Neural progenitor cell (in vitro differentiated cells): ENCODE measurements at places on chromosomes 2 and 18.

- no peak for DNase-seq
Measured at GRCh38 chr18:76223403-76223802, 271.6 kb downstream of the ZNF516 start.

GRCh38 chr2:211347328-211347727, 790.9 kb downstream of the CPS1 start:
- no peak for DNase-seq

- DNase-seq, result no peak
Measured at GRCh38 chr18:68445136-68445535, 269.8 kb downstream of the TMX3 start.

DNA sequence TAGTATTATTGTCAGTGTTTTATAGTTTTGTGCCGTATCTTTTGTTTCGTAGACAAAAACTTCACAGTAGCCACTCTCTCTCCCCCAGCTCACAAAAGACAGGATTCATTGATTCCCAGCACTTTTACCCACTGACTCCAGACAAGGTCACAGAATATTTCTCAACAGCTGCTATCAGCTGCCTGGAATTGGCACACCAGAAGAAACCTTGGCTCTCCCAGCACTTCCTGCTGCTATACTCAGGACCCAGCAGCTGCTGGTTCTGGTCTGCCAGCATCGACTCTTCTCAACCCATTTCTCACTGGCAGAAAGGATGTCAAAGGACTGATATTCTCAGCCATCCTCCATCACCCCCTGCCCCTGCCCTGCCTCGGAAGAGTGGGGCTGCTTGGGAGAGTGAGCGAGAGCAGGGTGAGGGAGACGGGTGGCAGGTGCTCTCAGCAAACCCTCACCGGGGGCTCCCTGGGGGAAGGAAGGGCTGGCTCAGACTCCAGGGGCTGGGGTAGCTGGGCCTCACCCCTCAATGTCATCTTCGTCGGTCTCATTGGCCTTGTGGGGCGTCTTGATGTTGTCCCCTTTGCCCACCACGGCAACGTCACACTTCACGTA, 6.1 kb upstream of the OTOF start:
- no peak for DNase-seq

DNA sequence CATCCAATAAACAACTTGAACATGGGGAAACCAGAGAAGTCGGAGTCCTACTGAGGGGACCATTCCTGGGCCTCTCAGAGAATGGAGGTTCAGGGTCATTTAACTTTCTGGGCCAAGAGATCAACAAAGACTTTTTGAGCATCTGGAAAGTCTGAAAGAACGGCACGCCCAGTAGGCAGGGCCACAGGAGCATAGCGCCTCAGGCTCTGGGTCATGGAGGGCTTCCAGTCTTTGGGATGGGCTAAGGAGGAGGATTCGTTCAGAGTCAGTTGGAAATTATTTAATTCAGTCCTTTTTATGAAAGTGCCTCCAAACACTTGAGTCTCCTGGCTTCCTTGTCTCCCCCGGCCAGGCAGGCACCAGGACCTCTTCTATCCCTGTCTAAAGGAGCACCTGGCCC, 101.1 kb upstream of the GLI2 start:
- no peak for DNase-seq

DNA sequence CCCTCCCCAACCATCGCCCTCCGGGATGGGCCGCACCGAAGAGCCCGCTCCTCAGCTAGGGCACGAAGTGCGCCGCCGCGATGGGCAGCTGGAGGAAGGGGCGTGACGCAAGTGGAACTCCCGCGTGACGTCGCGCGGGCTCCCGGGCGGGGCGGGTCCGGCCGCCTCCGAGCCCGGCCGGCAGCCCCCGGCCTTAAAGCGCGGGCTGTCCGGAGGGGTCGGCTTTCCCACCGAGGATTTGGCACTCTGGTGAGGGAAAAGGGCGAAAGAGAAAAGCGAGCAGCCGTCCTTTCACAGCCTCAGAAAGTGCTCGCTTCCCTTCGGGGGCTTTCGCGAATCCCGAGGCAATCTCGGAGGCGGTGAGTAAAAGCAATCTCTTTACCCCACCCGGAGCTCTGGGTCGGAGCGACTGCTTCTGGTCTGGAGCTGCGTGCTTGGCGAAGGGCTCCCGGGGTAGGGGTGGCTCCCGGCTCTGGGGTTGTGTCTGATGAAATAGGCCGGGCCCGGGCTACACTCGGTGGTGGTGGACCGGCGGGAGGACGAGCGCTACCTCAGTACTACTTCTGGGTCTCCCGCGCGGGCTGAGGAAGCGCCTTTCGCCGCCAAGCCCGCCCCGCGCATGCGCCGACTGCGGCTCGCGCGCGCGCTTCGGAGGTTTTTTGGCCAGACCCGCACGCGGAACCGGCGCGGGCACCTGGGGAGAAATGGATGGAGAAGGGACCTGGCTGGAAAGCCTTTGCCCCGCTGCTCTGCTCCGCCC, at the start of gene RBBP8:
RBBP8 (plus strand) TSS at position 123 of the 760 bp plus-strand sequence. CDS start 3,524 bp downstream, outside the sequence.
- peak; percentile 98 for DNase-seq

GRCh38 chr18:21912339-21913239, 172.0 kb downstream of the MIB1 start:
- peak; percentile 54 for DNase-seq

DNA sequence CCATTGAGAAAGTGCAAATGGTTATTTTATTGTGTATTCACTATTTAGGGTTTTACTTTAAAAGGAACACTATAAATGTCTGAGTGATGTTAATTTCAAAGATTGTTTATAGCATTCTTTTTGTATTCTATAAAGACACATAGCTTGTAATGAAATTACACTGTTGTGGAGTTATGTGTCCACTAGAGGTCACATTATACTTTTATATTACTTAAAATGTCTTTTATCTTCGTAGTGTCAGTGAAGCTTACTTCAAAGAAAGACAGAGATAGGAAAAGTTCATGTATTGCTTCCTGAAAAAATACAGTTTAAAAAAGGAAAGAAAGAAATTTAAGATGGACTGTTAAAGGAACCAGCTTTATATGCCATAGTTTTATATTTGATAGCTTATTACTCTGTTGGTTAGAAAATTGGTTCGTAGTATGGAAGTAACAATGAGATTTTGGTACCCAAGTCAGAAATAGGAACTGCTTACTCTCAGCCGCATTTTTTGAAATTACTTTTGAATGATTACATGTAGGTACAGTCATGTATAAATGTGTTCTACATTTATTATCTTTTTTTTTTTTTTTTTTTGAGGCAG, 20.5 kb downstream of the APLF start:
- DNase-seq, result peak; percentile 9

GRCh38 chr2:39069890-39070465, 50.9 kb downstream of the SOS1 start:
- no peak for DNase-seq

GRCh38 chr2:120912101-120912985, 176.7 kb downstream of the GLI2 start:
- DNase-seq, result no peak

GRCh38 chr18:48186131-48186766, 222.9 kb downstream of the ZBTB7C start:
- peak; percentile 73 for DNase-seq
